ENCODE measurements at places on chromosomes 5 and 9.

DNA sequence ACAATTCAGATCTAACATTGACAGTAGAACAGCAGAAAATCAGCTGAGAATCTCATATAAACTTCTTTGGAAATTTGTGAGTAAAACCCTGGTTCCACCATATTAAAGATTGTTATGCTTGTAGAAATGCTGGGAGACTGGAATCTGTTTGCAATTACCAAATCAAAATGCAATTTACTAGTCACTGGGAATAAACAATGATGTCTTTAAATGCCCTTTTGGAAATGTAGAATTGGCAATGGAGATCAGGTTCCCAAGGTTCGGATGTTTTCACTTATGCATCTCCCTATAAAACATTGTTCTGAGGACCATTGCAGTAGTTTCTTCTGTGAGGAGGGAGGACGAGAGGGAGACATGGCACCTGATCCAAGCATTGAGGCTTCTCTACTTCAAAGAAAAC is 384.4 kb downstream of the TMEM167A start:
- DNase-seq = no peak

DNA sequence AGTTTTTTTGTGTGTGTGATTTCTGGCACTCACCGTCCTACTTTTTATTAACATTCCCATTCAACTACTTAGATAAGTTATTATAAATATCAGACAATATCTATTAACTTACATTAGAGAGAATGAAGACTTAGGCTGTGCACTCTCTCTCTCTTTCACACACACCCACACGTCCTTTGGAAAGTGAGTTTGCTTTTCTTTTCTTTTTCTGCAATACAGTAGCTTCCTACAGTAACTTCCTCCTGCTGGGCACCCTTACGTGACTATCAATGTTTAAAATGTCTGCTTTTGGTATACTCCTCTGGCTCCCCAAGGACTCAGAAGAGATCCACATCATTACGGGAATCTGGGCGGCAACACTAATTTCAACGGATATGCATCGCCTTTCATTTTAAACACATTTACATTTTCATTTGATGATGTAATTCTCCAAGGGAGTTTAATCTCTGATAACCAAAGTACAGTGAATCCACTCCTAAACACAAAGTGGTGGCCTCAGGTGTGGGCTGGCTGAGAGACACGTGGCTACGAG is 179.5 kb downstream of the MAPKAP1 start:
- no peak for DNase-seq

GRCh38 chr5:82169892-82170291 is 108.3 kb downstream of the RPS23 start:
- DNase-seq = no peak

DNA sequence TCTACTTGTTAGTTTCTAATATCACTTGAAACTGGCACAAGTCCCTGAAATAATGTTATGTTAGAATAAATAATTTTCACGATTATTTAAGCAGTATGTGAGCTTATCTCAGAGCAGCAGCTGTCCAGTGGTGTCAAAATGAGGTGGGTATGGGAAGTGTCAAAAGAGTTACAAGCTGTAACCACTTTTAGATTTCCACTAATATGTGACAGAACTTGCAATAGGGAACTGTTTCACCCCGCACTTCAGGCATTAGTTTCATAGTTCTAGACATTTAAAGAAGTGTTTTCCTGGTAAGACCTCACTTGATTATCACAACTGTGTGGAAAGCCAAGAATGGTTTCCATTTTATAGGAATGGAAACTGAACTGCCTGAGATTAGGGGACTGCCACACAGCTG is 2.9 kb upstream of the ISCA1 start:
- DNase-seq = no peak

GRCh38 chr5:33441241-33442177 is 744 bp downstream of the TARS1 start:
- DNase-seq = peak; percentile 40

- DNase-seq = no peak
These were observed 16.8 kb downstream of the AKNA start for GRCh38 chr9:114370968-114371320.

- DNase-seq = no peak
These were observed 9.9 kb downstream of the PTCH1 start for GRCh38 chr9:95506678-95507463.

GRCh38 chr5:65907135-65907534 is 19.2 kb upstream of the ERBIN start:
- DNase-seq = no peak

DNA sequence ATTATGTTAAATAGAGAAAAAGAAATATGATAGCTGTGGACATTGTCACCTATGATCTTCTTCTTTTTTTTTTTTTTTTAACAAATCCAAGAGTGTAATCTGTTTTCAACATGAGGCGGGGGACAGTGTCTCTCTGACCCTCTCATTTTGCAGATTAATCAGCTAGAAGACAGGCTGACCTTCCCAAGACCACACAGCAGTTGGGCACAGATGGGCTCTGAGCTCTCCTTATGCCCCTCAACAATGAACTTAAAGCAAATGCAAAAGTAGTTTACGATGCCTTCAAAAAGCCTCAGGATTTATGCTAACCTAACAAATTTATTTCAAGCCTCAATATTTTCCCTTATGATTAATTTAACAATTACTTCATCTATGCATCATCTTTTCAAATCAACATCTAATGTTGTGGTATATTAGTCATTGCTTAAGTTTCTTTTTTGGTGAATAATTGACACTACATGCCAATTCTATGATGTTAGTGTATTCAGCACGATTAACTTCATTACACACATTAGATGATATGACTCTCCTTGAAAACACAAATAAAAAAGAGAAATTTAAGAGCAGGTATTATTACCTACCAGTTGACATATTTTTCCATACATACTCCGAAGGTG is 7.4 kb downstream of the NFIL3 start:
- DNase-seq = no peak

- DNase-seq = no peak
These were observed 141.2 kb upstream of the VLDLR start for GRCh38 chr9:2480255-2480837.

Data from mesothelial cell of epicardium (in vitro differentiated cells).